Cerebellar nuclear complex (tissue), 1 donor: ENCODE measurements at places on chromosomes 16 and 17.

DNA sequence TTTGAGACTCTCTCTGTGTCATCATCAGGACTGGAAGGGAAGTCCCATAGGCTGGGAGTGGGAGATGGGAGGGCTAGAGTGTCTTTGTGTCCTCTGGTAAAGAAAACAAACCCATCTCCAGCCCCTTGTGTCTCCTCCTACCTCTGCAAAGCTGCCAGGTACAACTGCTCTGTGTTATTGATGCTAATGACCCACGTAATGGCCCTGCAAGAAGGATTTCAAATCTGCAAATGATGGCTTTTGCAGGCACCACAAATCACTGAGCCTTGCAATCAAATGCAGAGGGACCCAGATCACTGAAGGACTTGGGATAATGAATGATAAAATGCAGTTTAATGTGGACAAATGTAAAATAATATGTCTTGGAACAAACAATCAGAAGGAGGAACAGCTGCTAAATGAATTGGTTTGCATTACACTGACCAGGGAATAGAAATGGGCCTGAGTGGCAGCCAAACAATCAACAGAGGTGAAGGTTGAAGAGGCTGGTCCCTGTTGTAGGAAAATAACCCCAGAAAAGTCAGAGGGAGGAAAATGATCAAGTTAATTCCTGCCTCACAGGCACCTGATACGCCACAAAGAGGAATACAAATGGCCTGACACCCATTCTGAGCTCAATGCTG is 425.1 kb downstream of the UTP18 start:
- DNase-seq = no peak

DNA sequence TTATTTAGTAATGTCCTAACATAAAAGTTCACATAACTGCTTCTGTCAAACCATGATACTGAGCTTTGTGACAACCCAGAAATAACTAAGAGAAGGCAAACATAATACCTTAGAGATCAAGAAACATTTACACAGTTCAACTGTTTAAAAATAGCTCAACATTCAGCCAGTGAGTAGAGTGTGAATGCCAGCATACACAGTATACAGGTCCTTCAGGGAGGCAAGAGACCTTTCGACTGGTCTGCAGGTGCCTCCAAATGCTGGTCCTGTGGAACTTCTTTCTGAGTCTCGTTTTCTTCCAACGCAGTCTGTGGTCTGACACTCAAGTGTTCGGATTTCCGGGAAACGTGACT is 10.3 kb downstream of the MRPS23 start:
- no peak for DNase-seq

GRCh38 chr17:72336026-72336803 is 215.4 kb downstream of the SOX9 start:
- no peak for DNase-seq

GRCh38 chr17:48738803-48739526 is 10.4 kb upstream of the HOXB13 start:
- DNase-seq = no peak

DNA sequence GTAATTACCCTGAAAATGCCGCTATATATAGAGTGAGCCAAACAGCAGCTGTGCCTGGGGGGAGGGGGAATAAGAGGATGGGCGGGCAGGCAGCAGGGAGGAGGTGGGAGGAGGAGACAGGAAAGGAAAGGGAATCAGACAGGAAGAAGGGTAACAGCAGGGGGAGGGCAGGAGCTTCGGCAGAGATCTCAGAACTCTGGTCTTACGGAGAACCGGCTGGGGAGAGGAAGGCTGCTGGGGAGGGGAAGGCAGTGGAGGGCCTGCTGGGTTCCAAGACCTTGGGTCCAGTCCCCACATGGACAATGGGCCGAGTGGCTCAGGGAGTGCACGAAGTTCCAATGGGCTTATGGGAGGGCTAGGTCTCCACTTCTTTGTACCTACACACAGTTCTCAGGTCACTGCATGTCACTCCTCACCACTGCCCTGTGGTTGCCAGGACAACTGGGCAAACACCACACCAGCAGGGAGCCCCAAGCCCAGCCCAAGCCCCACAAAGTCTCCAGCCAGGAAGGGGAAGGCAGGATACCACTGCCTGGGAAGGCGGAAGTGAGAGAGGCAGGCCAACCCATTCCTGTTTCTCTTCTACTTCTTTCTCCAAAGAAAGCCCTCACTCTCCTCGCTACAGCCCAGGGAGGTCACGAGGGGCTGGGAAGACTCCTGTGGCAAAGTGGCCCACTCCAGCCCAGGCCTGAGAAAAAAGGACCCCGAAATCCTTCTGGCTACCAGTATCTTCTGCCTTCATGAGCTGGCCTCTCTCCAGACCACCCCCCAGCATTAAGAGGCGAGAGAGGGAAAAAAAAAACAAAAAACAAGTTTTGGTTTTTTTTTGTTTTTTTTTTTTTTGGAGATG is 25.3 kb downstream of the G6PC3 start:
- DNase-seq = no peak

GRCh38 chr17:42179911-42180410 is 981 bp downstream of the KCNH4 start:
- DNase-seq = no peak
